ENCODE measurements at places on chromosomes 1 and 21.

DNA sequence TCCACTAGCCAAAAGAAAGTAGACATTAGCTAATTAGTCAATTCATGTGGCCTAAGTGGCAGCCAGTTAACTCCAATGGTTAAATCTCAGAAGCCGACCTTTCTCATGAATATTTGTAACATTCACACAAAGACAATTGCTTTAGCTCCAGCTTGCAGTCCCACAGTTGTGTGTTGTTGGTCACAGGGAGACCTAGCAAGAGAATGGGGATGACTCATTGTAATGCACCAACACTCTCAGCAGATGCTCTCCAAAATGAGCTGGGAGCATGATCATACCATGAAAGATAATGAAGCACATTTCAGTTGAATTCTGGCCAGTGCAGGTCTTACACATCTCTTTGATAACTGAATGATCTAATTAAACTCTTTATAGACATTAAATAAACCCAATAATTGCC, 160.4 kb downstream of the HLX start:
- peaks cover 3% of the 10 kb centered on the region for H3K4me1 ChIP-seq
- no peaks in the 10 kb centered on the region for H3K27me3 ChIP-seq
- H3K36me3 ChIP-seq: no peaks in the 10 kb centered on the region
- DNase-seq: peak; percentile 7
- no peak overlapping the region for H3K4me3 ChIP-seq
- H3K27ac ChIP-seq: no peak overlapping the region

DNA sequence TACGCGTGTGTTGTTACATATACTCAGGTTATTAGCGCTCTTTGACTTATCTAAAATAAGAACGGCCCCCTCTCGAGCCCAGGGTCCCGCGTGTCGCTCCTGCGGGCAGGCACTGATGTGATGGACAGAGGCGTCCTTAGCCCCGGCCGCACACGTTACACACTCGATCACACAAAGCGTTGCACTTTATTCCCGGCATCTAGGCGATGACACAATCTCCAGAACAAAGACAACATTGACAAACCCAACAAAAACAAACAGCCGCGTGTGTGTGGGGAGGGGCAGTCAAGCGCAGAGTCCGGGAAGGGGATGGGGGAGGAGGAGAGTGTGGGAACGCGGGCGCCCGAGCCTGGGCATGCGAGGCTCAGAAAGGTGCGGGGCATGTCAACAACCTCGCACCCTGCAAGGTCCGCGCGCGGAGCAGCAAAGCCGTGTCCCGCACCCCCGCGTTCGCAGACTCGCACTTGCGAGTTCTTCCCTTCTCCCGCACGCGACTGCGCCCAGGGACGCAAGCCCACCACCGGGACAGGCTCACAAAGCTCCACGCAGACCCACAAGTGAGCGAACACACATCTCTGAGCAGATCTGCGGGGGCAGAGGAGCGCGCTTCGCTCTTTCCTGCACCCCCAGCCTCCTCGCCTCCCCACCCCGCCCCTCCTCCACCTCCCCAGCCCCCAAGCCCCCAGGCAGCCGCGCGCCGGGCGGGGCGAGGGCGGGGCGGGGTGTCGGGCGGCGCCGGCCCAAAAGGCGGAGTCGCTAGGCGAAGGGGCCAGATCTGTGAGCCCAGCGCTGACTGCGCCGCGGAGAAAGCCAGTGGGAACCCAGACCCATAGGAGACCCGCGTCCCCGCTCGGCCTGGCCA, at the start of gene EFNA1:
TSS of gene EFNA1 (plus strand) at position 772 of the 862 bp plus-strand sequence. CDS start 102 bp downstream, outside the sequence.
- DNase-seq: peak; percentile 80
- H3K4me3 ChIP-seq: peak within 1 kb of the TSS; percentile 72
- no peaks in the 10 kb centered on the region for H3K36me3 ChIP-seq
- H3K4me1 ChIP-seq: peaks cover 53% of the 10 kb centered on the region
- H3K27me3 ChIP-seq: peaks cover 85% of the 10 kb centered on the region

DNA sequence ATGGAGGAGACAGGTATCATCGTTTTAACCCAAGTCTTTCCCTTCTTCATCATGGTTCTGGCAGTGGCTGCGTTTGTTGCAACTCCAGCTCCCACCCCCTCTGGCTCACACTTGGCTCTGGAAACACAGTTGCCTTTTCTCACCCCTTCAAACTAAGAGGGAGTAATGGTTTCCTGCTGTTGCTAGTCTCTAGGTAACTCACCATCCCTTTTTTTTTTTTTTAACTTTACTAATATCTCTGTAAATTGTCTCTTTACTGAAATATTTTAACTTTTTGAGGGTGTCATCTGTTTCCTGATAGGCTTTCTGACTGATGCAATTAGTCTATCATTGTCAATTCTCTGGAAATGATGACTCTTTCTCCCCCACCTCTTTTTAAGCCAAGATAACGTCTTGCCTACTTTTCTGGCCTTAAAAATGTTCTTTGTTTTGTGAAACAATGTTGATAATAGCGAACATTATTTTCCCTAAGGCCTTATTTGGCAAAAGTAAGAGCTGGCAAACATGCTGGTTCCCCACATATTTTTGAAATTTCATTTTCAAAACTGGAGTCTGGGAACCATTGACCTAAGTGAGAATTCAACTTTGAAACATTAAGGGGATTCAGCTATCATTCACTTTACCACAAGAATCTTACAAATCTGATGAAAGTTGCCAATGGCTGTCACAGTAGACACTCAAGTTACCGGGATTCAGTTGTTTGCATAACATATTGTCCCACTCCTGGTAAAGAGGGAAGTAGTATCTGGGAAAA, 85.3 kb downstream of the LEPR start:
- H3K27ac ChIP-seq: no peak overlapping the region
- no peaks in the 10 kb centered on the region for H3K36me3 ChIP-seq
- peaks cover 12% of the 10 kb centered on the region for H3K4me1 ChIP-seq
- H3K27me3 ChIP-seq: no peaks in the 10 kb centered on the region

DNA sequence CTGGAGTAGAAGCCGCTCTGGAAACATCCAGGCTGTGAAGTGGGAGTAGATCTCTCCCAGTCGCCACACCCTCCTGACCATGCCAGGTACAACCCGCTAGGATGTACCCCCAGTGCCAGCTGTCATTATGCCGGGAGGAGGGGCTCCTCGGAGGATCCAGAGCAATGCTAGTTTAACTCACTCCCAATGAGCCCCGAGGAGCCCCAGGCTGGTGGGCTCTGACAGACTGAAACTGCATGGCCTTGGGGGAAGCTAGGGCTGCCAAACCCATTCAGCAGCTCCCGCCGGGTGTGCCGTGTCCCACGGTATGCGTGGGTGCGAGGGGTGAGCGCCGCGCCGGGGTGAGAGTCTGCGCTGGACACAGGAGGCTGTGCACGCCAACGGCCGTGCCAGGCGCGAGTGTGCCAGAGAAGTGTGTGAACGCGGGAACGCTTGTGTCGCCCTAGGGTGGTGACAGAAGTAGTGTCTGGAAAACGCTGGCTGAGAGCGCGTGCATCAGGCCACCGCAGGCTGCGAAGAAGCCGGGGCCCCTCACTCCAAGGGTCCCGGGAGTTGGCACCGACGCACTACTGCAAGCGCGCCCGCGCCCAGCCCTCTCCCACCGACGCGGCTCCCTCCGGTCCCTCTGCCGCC, 177.1 kb upstream of the EDN2 start:
- no peaks in the 10 kb centered on the region for H3K36me3 ChIP-seq
- peak overlapping the region; percentile 61 for H3K4me3 ChIP-seq
- no peak overlapping the region for H3K27ac ChIP-seq

DNA sequence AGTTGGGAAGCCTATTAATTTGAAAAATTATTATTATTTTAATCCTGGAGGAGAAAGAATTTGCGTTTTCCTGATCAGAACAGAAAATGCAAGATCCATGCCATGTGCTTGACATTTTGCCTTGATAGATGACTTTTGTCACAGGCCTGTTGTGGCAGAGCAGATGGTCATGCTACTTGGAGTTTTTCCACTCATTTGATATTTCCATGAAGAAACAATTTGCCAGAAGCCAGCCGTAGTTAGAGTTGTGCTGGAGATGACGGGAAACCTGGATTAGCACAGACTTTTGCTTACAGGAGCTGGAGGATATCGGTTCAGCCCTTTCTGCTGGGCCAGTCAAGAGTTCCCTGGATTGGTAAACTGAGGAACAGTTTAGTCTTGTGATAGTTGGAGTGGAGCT, 3.2 kb downstream of the RCAN3 start:
- H3K4me1 ChIP-seq: peaks cover 37% of the 10 kb centered on the region
- no peak overlapping the region for H3K27ac ChIP-seq
- peaks cover 7% of the 10 kb centered on the region for H3K27me3 ChIP-seq
- H3K4me3 ChIP-seq: no peak overlapping the region
- no peaks in the 10 kb centered on the region for H3K36me3 ChIP-seq
- DNase-seq: no peak

- peak; percentile 90 for DNase-seq
- no peaks in the 10 kb centered on the region for H3K36me3 ChIP-seq
- no peaks in the 10 kb centered on the region for H3K27me3 ChIP-seq
- no peak overlapping the region for H3K27ac ChIP-seq
These were observed 49.8 kb downstream of the ACOT7 start for GRCh38 chr1:6343506-6344405.

- no peak overlapping the region for H3K4me3 ChIP-seq
- no peak overlapping the region for H3K27ac ChIP-seq
- no peaks in the 10 kb centered on the region for H3K36me3 ChIP-seq
- H3K27me3 ChIP-seq: no peaks in the 10 kb centered on the region
- H3K4me1 ChIP-seq: no peaks in the 10 kb centered on the region
- no peak for DNase-seq
These were observed 345.7 kb downstream of the BARHL2 start for GRCh38 chr1:90371448-90371813.

GRCh38 chr1:177830531-177831135, 139.2 kb downstream of the SEC16B start:
- H3K4me1 ChIP-seq: no peaks in the 10 kb centered on the region
- no peak for DNase-seq
- no peak overlapping the region for H3K4me3 ChIP-seq
- H3K27ac ChIP-seq: no peak overlapping the region
- no peaks in the 10 kb centered on the region for H3K27me3 ChIP-seq

- H3K36me3 ChIP-seq: no peaks in the 10 kb centered on the region
- H3K4me1 ChIP-seq: peaks cover 19% of the 10 kb centered on the region
- no peak for DNase-seq
- H3K4me3 ChIP-seq: 0 out of 2 replicates have a peak overlapping the region, but pooled peaks have one; percentile 11
- H3K27me3 ChIP-seq: no peaks in the 10 kb centered on the region
These were observed 84.1 kb downstream of the TM2D1 start for GRCh38 chr1:61640531-61641530.

GRCh38 chr21:13854638-13855037, 245.1 kb downstream of the POTED start:
- no peaks in the 10 kb centered on the region for H3K27me3 ChIP-seq
- H3K36me3 ChIP-seq: no peaks in the 10 kb centered on the region
- no peak overlapping the region for H3K4me3 ChIP-seq

Data from GM23338 (cell line).